ENCODE measurements at places on chromosomes 4 and X.
A peak's percentile ranks its signal among the peaks of the same experiment; 100 is the strongest.

DNA sequence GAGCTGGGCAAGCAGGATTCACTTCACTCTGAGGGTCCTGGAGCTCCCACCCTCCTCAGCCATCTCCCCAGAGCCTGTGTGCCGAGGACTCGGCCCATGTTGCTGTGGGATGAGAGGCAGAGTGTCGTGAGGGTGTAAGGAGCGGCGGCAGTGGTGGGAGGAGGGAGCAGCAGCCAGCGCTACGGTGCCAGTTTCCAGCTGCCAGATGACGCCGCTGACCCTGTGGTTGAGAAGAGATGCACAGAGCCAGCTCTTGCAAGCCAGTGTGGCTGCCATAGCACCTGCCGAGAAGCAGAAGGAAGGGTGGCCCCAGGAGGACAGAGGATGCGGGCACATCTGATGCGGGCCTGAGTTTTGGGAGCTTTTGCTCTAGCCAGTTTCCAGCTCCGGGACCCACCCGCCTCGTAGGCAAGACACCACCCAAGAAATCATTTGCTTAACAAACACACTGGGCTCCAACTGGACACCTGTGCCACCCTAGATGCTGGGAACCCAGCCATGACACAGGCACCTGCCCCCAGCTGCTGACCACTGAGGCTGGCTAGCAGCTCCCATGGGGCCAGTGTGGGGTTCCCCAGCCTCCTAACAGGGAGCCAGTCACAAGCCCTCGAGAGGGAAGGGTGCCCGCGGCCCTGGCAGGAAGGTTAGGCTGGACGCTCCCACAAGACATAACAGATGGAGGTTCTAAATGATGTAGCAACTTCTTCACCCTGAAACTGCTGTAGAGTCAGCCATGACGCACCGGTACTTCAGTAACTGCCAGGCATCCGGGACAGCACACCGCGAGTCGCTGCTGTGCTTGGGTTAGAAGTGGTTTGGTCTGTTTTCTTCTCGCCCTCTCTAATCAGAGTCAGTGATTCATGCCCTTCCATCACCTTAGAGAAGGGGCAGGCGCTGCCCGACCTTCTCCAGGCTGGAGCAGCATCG lies 8.9 kb downstream of the MSANTD1 start:
- no peaks in the 10 kb centered on the region for H3K27me3 ChIP-seq
- H3K4me1 ChIP-seq = no peaks in the 10 kb centered on the region
- no peaks in the 10 kb centered on the region for H3K36me3 ChIP-seq

- no peaks in the 10 kb centered on the region for H3K27me3 ChIP-seq
- peak; percentile 36 for DNase-seq
- peaks cover 4% of the 10 kb centered on the region for H3K4me1 ChIP-seq
- peak overlapping the region; percentile 90 for H3K27ac ChIP-seq
Observed at GRCh38 chrX:120604361-120604782, 471 bp downstream of the MCTS1 start.

DNA sequence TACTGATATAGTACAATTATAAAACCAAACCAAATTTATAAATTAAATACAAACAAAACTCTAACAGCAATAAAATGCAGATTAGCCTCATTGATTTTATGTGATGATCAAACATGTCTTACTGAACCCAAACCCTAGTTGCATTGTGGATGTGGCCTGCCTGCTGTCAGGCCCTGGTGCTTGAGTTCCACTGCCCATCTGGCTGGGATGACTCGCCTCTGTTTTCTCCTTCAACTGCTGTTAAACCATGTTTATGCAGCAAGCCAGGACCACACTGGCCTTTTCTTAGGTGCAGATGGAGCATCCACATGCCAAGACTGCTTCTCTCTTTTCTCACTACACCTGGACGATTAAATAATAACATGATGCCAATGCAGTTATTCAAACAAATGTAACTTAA lies 22.6 kb downstream of the NAP1L5 start:
- no peak for DNase-seq
- peaks cover 65% of the 10 kb centered on the region for H3K36me3 ChIP-seq
- no peaks in the 10 kb centered on the region for H3K27me3 ChIP-seq
- no peak overlapping the region for H3K4me3 ChIP-seq

DNA sequence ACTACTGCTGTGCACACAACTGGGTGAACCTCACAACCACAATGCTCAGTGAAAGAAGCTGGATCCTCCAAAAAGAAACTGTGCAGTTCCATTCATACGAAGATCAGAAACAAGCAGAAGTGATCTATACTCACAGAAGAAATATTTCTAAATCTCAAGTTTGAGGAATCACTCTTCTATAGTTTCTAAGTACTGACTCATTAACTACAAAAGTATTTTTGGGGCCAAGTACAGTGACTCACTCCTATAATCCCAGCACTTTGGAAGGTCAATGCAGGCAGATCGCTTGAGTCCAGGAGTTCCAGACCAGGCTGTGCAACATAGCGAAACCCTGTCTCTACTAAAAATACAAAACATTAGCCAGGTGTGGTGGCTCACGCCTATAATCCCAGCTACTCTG lies 51.3 kb upstream of the RELL1 start:
- no peaks in the 10 kb centered on the region for H3K4me1 ChIP-seq
- H3K36me3 ChIP-seq = no peaks in the 10 kb centered on the region
- no peak overlapping the region for H3K27ac ChIP-seq
- H3K4me3 ChIP-seq = no peak overlapping the region
- no peaks in the 10 kb centered on the region for H3K27me3 ChIP-seq
- DNase-seq = no peak

Measured in CD4-positive, alpha-beta T cell (primary cell).